ENCODE measurements at places on chromosomes 3 and 15.

- DNase-seq, result no peak
These were observed 80.3 kb downstream of the TMEM266 start for GRCh38 chr15:76140074-76140464.

DNA sequence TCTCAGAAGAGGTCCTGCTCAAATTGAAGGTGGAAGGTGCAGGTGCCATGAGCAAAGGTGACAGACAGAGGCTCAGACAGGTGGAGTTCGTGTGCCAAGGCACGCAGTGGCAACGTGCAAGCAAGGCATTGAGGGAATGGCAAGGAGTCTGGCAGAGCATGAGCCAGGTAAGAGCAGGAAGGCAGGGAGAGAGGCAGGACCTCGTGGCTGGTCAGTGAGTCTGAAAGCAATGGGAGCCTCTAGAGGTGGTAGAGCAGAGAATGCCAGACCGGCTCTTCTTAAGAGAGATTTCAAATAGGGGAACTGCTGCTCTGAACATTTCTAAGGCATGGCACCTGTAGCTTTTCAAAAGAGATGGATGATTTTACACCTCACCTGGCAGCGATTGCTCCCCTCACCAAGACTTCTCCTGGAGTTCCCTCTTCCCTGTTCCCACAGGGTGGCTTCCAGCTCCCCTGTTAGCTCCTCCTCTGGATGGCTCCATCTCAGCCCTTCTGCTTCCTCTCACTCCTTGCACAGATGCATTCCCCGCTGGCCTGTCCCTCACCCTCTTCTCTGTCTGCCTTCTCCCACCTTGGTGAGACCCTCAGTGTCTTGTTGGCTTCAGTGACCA is 2.7 kb downstream of the MYO5C start:
- DNase-seq, result no peak

GRCh38 chr15:74525309-74525708 is 15.7 kb upstream of the ARID3B start:
- no peak for DNase-seq

DNA sequence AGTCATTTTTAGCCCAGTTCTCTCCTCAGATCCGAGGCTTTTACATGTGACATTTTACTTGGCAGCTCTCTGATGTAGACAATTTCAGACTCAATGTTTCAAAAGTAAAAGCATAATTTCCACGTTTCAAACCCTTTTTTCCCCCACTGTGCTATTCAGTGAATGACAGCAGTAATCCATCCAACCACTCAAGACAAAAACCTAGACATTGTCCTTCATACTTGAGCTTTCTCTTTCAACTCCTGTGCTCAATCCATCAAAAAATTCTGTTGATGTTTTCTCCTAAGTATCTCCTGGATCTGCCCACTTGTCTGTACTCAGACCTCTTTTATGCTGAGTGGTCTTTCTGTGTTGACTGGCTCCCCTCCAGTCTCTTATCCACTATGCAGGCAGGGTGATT is 214.7 kb downstream of the CHL1 start:
- no peak for DNase-seq

- no peak for DNase-seq
These were observed 79.4 kb downstream of the KLF15 start for GRCh38 chr3:126277629-126278378.

DNA sequence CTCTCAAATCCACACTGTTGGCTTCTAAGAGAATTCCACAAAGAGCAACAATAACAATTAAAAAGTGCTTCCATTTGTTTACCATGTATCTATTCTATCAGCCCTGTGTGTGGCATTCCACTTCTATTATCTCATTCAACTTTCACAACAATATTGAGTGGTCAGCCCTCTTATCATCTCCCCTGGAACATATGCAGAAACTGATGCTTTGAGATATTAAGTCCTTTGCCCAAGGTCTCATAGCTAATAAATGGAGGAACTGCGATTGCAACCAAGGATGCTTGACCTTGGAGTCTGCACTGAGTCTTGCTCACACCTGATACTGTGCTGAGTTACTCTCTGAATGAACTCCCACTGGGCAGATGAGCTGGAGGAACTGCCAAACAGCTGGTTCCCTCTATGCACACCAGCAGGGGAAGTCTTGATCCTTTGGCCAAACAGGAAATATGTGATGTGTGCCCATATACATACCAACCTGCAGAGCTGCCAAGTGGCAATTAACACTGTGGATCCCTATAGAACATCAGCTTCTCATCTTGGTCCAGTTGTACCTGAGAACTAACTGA is 144.7 kb upstream of the WNT5A start:
- DNase-seq, result no peak

DNA sequence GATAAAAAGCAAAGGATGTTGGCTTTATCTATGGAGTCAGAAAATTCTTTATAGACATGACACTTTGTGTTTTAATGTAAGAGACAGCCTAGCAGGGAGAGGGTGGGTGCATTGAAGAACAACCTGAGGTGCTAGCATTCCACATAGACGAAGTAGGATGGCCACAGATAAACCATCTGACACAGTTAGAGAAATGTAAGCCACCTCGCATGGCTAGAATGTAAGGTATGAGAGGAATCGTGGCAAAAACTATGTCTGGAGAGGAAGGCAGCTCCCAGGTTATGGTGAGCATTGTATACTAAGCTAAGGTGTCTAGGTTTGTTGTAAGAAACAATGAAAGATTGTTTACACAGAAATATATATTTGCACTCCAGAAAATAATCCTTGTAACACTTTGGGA is 194.0 kb upstream of the SLITRK3 start:
- no peak for DNase-seq

DNA sequence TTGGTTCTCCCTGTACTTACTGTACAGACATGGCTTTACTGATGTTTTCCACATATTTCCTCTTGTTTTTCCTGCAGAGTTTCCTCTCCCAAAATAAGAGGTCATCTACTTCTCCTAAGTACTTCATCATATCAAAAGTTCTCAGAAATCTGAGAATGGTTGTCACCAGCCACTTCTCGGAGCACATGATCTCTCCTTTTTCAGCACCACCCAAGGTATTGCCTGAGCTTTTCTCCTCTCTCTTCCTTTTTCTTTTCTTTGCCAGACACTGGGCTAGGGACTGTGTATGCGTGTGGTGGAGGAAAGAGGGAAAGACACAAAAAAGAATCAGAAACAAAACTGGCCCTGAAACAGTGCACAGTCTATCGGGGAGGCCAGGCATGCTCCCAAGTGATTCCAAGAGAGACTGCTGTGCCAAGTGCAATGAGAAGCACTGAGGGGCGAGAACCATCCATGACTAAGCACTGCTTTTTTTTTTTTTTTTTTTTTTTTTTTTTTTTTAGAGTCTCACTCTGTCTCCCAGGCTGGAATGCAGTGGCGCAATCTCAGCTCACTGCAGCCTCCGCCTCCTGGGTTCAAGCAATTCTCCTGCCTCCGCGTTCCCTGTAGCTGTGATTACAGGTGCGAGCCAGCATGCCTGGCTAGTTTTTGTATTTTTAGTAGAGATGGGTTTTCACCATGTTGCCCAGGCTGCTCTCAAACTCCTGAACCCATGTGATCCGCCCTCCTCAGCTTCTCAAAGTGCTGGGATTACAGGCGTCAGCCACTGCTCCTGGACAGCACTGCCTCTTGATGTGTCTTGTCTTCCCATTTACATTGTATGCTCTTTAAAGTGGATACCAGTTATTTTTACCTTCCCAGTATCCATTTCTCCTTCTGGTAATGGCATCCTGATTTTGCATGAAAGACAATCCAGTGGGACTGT is 194.0 kb upstream of the FEZF2 start:
- DNase-seq, result no peak

- DNase-seq, result no peak
These were observed 20.9 kb upstream of the USF3 start for GRCh38 chr3:113717308-113717707.

- DNase-seq, result no peak
These were observed 4.1 kb upstream of the ECT2 start for GRCh38 chr3:172746475-172746874.
